ENCODE measurements at places on chromosomes 5 and 9.

GRCh38 chr9:88781628-88782391 is 209.5 kb upstream of the S1PR3 start:
- no peak for DNase-seq

- no peak for DNase-seq
These were observed 78.8 kb downstream of the GIN1 start for GRCh38 chr5:103041071-103041676.

- no peak for DNase-seq
These were observed 8.8 kb upstream of the C5orf15 start for GRCh38 chr5:133977161-133977787.

DNA sequence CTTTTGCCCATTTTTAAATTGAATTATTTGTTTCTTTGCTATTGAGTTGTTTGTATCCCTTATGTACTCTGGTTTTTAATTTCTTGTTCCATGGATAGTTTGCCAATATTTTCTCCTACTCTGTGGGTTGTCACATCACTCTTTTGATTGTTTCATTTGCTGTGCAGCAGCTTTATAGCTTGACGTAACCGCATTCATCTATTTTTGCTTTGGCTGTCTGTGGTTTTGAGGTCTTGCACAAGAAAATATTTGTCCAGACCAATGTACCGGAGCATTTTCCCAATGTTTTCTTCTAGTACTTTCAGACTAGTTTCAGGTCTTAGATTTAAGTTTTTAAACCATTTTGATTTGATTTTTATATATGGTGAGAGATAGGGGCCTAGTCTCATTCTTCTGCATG is 36.2 kb upstream of the ZNF366 start:
- no peak for DNase-seq

All from stimulated activated CD8-positive, alpha-beta memory T cell treated with anti-CD3 and anti-CD28 coated beads, Interleukin-15, amount 100 ng/mL, for 1 hour (primary cell).